Endothelial cell of umbilical vein (primary cell): ENCODE measurements at places on chromosomes 11 and 22. TPM values are rescaled to one million over a fixed set of nuclear protein-coding genes. Genes with fewer than 3 reads are reported as not detected.

Gene LARGE2
- not detected in 2 replicates for total RNA-seq

Gene CCDC116
- total RNA-seq: 0.33 and 0.53 TPM in 2 replicates

Gene LIMK2
- 71.7 and 76.7 TPM in 2 replicates for total RNA-seq

Gene GP1BB
- 1.5 and 1.7 TPM in 2 replicates for total RNA-seq

Gene EMID1
- total RNA-seq: 0.39 and 0.51 TPM in 2 replicates

Gene MYBPC3
- not detected in 2 replicates for total RNA-seq

Gene TMEM121B
- total RNA-seq: 0.33 and 0.37 TPM in 2 replicates

Gene INS
- total RNA-seq: not detected in 2 replicates

Gene OVOL1
- not detected in 2 replicates for total RNA-seq

Gene NXPE2
- not detected in 2 replicates for total RNA-seq

Gene CCDC87
- 0.22 and 0.28 TPM in 2 replicates for total RNA-seq

Gene IGF2
- 21.0 and 34.1 TPM in 2 replicates for total RNA-seq

Gene SLC6A5
- total RNA-seq: not detected in 2 replicates

Gene FAM89B
- 63.1 and 63.8 TPM in 2 replicates for total RNA-seq

Gene C11orf91
- 1.4 and 2.1 TPM in 2 replicates for total RNA-seq

Gene SLN
- total RNA-seq: not detected in 2 replicates

Gene ALDH3B2
- total RNA-seq: not detected in 2 replicates

Gene SCGB1D2
- total RNA-seq: not detected in 2 replicates

Gene CEND1
- 0.40 and 0.83 TPM in 2 replicates for total RNA-seq

Gene PNPLA5
- total RNA-seq: not detected in 2 replicates
